Stomach (tissue), 19 donors: ENCODE measurements at places on chromosomes 7 and 10. TPM values are rescaled to one million over a fixed set of nuclear protein-coding genes. Genes with fewer than 3 reads are reported as not detected.

GRCh38 chr10:3886641-3887251, 101.7 kb upstream of the KLF6 start:
- peaks cover 22% of the 10 kb centered on the region for H3K4me1 ChIP-seq
- peak; percentile 81 for DNase-seq
- no peaks in the 10 kb centered on the region for H3K36me3 ChIP-seq
- H3K27ac ChIP-seq: peak overlapping the region; percentile 66
- no peaks in the 10 kb centered on the region for H3K27me3 ChIP-seq

Gene SH2D4B
- 0.03 TPM for polyA plus RNA-seq

Gene SCD
- polyA plus RNA-seq: 5.5 TPM

- H3K36me3 ChIP-seq: no peaks in the 10 kb centered on the region
- H3K27me3 ChIP-seq: no peaks in the 10 kb centered on the region
- H3K4me3 ChIP-seq: no peak overlapping the region
- no peak overlapping the region for H3K27ac ChIP-seq
- H3K4me1 ChIP-seq: no peaks in the 10 kb centered on the region
These were observed 11.8 kb downstream of the INSYN2A start for GRCh38 chr10:127184582-127184981.

DNA sequence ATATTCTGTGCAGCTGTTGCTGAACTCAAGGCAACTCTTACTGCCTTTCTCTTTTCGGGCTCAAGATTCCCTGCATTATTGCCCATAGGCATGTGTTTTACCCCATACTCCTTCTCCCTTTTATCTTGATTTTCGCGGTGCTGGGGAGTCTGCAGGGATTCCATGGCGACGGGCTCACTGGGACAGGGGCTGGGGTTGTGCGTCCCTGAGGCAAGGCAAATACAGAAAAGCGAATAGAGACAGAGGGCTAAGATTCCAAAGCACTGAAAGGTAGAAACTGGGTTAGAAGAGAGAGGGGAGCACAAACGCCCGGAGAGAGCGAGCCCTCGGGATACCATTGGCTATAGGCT, 519 bp upstream of the RPP38 start:
- peak overlapping the region; percentile 97 for H3K27ac ChIP-seq
- no peaks in the 10 kb centered on the region for H3K27me3 ChIP-seq
- DNase-seq: no peak
- peaks cover 19% of the 10 kb centered on the region for H3K4me1 ChIP-seq
- H3K36me3 ChIP-seq: peaks cover 12% of the 10 kb centered on the region

DNA sequence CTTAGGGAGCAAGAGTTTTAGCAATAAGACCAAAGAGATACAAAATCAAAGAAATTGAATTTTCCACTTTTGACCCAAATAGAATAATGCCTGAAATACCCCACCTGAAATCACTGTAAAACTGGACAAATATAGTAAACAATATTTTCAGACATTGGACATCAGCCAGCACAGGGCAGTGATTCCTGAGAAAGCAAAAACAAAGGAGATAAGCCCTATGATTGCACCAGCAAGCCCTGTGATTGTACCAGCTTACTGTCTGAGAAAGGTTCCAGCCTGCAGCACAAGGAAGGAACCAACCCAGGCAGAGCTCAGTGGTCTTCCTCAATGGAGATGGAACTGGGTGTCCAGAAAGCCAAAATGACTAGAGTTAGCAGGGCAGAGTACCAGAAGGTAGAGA, 10.3 kb downstream of the TMEM106B start:
- no peak overlapping the region for H3K27ac ChIP-seq
- H3K4me3 ChIP-seq: no peak overlapping the region
- H3K27me3 ChIP-seq: no peaks in the 10 kb centered on the region

DNA sequence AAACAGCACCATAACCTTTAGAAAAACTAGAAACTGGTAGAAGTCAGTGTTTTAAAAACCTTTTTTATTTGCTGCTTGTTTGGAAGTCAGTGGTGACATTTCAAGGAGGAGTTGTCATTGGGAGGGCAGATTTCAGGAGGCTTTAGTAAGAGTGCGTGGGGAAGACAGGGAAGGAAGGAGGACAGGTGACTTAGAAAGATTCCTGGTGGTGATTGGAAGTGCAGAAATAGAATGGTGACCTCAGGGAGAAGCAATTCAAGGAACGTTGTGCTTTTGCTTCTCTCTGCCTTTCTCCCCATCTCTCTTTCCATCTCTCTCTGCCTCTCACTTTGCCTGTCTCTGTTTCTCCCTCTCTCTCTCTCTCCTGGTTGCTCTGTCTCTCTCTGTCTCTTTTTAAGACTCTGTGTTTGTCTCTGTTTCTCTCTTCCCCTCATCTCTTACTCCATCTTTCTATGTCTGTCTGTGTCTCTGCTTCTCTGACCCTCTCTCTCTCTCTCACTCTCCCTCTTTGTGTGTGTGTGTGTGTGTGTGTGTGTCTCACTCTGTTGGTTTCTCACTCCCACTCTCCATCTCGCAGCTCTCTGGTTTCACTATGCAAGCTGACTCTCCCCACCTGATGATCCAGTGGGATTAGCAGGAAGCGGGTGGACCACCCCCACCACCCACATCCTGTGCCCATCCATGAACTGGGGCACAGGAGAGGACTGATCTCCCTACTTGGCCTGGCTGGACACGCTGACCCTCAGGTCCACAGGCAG, 10.9 kb upstream of the PFKP start:
- H3K4me3 ChIP-seq: no peak overlapping the region
- H3K36me3 ChIP-seq: no peaks in the 10 kb centered on the region
- no peak overlapping the region for H3K27ac ChIP-seq

GRCh38 chr7:106291247-106291646, 6.5 kb upstream of the NAMPT start:
- DNase-seq: no peak
- peaks cover under 1% of the 10 kb centered on the region for H3K4me1 ChIP-seq
- H3K4me3 ChIP-seq: no peak overlapping the region
- H3K36me3 ChIP-seq: no peaks in the 10 kb centered on the region

Gene SPDYE18
- polyA plus RNA-seq: 0.23 TPM

Gene ATP6V0E2
- 22.4 TPM for polyA plus RNA-seq

Gene MGMT
- 31.3 TPM for polyA plus RNA-seq

DNA sequence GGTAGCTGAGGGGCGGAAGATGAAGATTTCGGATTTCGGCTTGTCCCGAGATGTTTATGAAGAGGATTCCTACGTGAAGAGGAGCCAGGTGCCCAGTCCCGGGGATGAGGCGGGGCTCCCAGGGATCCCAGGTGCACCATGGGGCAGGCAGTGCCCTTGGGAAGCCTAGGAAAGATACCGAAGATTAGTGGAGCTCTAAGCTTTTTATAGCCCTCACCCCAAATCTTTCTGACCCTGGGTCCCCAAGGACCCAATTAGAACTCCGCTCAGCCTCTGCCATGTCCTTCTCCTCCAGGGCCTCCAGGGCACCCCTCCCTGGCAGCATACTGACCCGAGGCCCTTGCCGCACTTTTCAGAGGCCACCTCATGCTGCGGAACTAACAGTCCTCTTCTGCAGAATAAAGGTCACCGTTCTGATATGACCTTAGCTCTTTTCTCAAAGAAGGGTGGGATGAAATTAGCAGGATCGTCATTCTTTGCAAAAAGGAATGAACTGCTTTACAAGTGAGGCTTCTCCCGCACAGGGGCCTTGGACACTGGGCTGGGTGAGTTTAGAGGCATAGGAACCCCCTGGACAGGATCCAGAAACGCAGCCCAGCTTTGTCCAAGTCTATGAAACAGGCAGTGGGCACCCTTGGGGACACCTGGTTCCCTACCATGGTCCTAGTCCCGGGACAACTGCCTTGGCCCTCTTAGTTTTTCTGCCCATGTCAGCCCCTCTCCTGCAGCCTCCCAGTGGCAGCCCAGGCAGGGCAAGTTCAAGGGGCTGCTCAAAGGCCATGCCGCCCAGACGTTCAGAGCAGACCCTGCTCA, 17.9 kb upstream of the CSGALNACT2 start:
- H3K27me3 ChIP-seq: no peaks in the 10 kb centered on the region
- no peak overlapping the region for H3K27ac ChIP-seq
- peaks cover 15% of the 10 kb centered on the region for H3K4me1 ChIP-seq
- no peak for DNase-seq
- no peaks in the 10 kb centered on the region for H3K36me3 ChIP-seq
